Left renal cortex interstitium (tissue), 4 donors: ENCODE measurements at places on chromosomes 4 and X. TPM values are rescaled to one million over a fixed set of nuclear protein-coding genes. Genes with fewer than 3 reads are reported as not detected.

The CFP gene
- polyA plus RNA-seq: 1.7 TPM

The RRH gene
- 0.32 TPM for polyA plus RNA-seq

The SMIM10L2A gene
- polyA plus RNA-seq: 10.9 TPM

- peak; percentile 72 for DNase-seq
These were observed 612 bp downstream of the MAGED2 start for GRCh38 chrX:54808109-54808604.

DNA sequence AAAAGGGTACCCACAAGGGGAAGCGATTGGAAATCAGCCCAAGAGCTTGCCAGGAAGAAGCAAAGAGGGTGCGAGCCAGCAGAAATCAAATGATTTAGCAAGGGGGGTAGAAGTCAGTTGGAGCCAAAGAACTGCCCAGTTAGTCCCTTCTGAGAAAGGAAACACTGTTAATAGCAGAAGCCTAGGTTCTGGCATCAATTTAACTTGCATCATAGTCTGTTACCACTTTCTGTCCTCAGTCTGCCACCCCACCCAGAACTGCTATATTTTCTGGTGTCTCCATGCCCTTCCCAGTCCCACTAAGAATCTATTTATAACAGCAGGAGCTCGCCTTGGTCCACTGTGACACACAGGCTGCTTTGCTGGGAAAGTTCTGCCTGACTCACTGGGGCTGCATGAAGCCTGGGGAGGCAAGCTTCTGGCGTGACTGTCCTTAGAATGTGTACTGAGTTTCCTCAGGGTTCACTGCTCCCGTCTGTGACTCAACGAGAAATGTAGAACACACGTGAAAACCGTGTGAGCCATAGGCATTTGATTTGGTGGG lies 157.8 kb upstream of the TTC29 start:
- no peak for DNase-seq

DNA sequence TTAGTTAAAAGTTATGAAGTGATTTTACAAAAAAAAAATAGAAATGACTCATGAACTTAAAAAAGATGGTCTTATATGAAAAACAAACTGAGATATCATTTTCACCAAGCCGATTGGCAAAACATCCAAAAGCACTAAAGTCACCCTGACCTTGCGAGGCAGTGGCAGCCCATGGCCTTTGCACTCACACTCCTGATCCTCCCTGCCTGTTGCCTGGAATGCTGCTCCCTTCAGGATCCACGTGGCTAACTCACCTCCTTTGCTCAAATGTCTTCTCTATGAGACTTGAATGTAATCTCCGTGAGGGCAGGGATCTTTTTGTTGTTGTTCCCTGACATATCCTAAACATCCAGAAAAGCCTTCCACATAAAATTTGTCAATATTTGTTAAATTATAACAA lies 106.4 kb downstream of the RAPGEF2 start:
- no peak for DNase-seq

DNA sequence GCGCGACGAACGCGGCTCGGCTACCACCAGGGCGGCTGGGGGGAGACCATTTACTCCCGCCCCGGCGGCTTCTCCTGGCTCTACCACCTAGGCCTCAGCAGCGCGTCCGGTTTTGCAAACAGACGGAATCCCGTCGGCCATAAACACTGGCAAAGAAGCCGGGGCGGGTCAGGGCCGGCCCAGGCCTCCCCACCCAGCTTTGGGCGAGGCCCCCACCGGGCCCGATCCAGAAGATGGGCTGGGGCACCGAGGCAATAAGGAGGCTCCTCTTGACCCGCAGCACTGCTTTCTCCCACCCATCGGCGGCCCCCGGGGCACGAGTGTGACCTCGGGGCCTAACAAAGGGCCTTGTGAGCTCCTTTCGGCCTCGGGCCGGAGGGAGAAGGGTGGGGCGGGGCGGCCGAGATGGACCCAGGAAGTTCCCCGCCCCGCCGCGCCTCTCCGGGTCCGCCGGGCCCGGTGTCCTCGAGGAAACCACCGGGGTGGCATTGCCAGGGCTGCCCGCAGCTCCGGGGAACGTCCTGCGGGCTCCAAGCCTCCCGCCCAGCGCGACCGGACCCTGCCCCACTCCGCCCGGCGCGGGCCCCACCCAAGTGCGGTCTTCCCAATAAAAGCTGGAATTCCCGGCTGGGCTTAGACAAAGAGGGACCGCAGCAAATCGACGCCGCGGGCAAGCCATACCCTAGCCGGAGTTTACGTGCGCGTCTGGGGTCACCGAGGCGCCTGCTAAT lies 5.9 kb downstream of the BCOR start:
- no peak for DNase-seq
